Hematopoietic multipotent progenitor cell treated with erythropoietin and hydrocortisone succinate and interleukin-3 and kit ligand, for 4 days (in vitro differentiated cells): ENCODE measurements at places on chromosomes 16 and 17.

- DNase-seq: no peak
Observed at GRCh38 chr16:66263973-66264310, 102.5 kb upstream of the CDH5 start.

DNA sequence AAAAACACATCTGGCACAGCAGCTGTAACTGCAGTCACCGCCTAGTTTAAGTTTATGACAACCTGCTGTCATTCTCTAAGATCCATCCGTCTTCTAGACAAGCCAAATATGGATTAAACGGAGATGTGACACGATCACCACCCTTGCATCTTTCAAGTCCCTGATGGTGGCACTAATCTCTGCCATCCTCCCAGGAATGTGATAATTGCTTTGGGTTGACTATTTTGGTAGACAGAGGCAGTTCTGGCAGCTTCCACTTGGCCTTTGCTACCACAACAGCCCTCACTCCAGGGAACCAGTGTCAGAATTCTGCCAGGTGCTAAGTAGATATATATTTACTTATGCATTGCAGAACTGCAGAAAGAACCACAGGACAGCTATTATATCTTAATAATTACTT is 81.3 kb downstream of the ADCY9 start:
- no peak for DNase-seq

DNA sequence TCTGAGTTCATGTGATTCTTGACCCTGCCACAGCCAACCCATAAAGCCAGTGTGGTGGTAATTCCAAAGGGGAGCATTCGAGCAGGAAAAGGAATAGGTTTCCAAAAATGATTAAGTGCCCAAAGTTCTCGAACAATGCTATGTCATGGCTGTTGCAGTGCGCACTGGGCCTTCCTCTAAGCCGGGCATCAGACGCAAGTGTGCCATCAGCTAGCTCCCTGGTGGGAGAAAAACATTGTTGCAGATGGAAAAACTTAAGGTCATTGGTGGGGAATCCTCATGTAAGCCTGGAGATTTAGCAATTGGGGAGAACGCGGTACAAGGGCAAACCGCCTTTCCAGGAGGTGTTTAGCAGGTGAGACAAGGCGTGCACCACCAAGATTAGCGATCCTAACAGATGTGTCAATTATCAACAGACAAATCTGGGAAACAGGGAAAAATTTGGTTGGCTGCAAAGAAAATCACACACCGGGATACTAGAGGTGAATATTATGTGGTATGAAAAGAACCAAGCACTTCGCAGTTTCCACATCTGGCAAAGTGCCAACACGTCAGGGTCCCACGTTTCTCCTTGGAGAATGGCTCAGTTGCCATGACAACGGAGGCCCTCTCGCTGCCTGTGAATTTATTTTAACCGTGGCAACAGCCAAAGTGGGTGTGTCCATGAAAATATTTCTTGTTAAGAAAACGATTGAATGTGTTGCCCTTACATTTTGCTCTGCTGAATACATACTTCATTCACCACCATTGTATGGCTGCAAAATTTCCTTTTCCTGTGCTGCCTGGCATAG is 118.5 kb upstream of the CACNG5 start:
- DNase-seq: no peak

DNA sequence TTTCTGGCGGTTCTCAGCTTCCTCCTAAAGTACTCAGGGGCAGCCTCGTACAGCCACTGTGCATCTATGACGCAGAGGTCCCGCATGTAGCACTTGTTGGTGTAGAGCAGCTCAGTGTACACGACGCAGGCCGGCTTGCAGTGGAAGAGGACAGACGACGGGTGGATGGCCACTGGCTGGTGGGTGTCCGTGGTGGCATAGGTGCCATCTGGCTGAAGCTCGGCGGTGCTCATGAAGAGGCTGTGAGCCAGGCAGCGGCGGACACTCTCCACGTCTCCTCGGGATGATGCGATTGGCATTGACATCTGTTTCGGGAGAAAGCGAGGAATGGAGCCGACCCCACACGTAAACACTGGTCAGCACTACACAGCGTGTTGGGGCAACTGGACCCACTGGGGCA is 5.3 kb upstream of the C1QBP start:
- no peak for DNase-seq

DNA sequence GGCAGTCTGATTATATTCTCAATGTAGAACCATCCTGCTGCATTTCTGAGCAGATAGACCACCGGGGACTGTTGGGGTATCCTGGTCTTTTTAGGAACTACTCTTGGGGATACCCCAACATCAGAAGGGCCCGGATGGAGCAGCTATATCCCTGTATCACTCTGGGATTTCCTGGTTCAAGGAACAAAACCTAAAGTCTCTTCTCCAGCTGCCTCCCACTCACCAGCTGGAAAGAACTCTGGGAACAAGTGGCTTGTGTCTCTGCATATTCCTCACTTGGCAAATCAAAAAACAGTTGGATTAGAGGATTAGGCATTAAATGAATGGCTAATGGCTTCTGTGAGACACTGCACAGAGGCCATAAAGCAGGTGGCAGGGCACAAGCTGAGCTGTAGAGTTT is 62.3 kb upstream of the HS3ST2 start:
- no peak for DNase-seq

GRCh38 chr17:27446569-27447301 is 9.5 kb upstream of the KSR1 start:
- DNase-seq: peak; percentile 74

GRCh38 chr17:8968503-8968902 is 3.0 kb upstream of the PIK3R5 start:
- DNase-seq: no peak

DNA sequence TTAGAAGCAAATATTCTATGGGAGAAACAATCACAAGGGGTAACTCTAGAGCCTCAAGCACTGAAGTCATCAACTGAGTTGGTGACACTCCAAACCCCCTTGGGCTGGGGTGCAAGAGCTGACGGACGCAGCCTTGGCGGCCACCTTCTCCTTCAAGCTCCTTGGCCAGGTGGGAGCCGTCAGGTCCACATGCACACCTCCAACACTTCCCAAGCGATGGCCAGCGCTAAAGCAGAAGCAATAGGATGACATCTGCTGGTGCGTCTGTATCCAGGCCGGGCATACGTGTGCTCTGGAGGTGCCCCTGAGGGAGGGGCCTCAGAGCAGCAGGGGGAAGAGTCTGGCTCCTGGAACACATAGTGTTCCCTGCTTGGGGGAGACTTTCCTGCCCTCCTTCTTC is 12.2 kb upstream of the FOXJ1 start:
- DNase-seq: no peak

GRCh38 chr17:48030531-48030930 is 7.1 kb downstream of the COPZ2 start:
- no peak for DNase-seq

- DNase-seq: no peak
Observed at GRCh38 chr17:80060644-80061043, 24.2 kb downstream of the CCDC40 start.

- DNase-seq: no peak
Observed at GRCh38 chr16:69937465-69937951, 13.6 kb upstream of the CLEC18A start.

GRCh38 chr16:67773099-67773498 is 33.3 kb downstream of the RANBP10 start:
- DNase-seq: peak; percentile 57

- DNase-seq: no peak
Observed at GRCh38 chr17:59356543-59357218, 25.2 kb downstream of the YPEL2 start.

DNA sequence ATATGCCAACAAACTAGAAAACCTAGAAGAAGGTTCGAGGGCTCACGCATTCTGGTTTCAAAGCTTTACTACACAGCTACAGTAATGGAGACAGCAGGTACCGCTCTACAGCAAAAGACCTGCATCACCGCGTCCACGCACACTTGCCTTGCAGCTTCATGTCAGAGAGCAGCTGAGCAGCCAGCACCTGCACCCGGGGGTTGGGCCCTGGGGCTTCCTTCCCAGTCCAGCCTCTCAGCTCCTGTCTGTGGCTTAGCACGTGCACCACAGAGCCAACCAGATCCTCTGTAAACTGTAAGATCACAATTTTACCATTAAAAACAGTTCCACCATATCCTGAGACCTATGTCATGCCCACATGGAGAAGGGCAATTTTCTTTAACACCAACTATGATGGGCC is 15.3 kb downstream of the MEAK7 start:
- no peak for DNase-seq

- no peak for DNase-seq
Observed at GRCh38 chr16:72837846-72838585, 209.9 kb downstream of the ZFHX3 start.

- DNase-seq: no peak
Observed at GRCh38 chr17:18006495-18007239, 32.3 kb downstream of the ATPAF2 start.

DNA sequence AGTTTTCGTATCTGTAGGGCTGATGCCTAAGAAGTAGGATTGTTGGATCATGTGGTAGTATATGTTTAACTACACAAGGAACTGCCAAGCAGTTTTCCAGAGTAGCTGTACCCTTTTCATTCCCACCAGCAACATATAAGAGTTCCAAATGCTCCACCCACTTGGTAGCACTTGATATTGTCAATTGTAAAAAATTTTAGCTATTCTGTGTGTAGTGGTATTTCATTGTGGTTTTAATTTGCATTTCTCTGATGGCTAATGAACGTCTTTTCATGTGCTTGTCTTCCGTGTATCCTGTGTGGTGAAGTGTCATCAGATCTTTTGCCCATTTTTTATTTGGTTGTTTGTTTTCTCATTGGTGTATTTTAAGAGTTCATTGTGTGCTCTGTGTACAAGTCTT is 69.7 kb downstream of the TANC2 start:
- no peak for DNase-seq

GRCh38 chr17:30235386-30236296 is at the start of gene SLC6A4:
Gene SLC6A4 (minus strand): TSS chr17:30235697. CDS start chr17:30221958, 13,739 bp downstream.
- peak; percentile 69 for DNase-seq

GRCh38 chr16:71499775-71500364 is 10.7 kb upstream of the ZNF19 start:
- DNase-seq: peak; percentile 82

DNA sequence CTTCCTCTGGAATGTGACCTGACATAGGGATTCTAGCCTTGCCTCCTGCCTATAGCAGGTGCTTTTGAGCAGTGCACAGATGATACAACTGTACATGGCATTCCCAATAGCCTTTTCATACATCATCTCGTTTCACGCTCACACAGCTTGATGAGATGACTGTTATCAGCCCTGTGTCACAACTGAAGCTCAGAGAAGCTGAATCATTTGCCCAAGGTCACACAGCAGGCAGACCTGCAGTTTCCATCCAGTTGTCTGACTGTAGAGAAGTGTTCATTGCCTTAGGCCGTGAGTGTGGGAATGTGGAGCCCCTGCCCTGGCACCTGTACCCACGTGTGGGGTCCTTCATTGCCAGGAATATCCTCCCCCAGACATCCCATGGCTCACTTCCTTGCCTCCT is 20.1 kb downstream of the WFDC1 start:
- no peak for DNase-seq

DNA sequence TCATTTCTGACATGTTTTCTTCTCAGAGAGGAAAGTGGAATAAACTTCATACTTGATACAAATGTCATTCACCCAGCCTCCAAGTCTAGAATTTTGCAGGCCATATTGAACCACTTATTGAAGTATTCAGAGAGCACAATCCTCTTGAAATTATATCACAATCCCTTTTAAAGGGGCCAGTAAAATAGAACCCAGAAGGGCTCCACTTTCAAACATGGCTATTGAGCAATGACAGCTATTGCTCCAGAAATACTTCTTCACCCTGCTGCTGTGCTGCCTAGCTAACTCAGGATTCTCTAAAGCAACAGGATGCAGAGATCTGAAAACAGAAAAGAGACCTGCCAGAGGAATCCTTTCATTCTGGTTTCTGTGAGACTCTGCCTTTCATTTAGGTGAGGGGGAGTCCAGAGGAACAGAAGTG is 275.0 kb upstream of the CDH5 start:
- no peak for DNase-seq

- DNase-seq: no peak
Observed at GRCh38 chr17:49913226-49914095, 55.5 kb upstream of the DLX4 start.

GRCh38 chr17:77312786-77313599 is 172.2 kb downstream of the SEC14L1 start:
- DNase-seq: no peak

DNA sequence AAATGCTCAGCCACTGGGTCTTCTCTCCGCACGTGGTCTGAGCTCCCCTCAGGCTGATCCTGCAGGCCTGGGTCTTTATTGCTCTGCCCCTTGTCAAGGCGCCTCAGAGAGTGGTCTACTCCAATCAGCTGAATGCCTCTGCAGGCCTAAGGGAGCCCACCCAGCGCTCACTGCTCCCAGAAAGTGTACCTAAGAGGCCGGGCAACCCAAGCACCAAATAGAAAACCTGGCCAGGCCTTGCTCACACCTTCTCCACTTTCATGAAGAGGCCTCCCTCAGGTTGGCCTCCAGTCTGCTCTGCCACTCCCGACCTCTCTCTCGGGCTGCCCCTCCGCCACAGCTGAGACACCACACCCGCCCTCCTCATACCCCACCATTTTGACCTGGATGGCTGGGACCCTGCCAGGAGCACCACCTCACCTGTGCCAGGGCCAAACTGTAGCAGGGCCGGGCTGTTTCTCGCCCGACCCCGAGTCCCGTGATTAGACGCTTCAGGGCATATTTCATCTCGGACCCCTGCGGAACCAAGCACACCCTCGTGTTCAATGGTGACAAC is 665 bp downstream of the MYBBP1A start:
- DNase-seq: no peak

- DNase-seq: no peak
Observed at GRCh38 chr17:49976163-49976827, 7.3 kb downstream of the DLX4 start.

GRCh38 chr16:56401482-56401881 is 23.9 kb downstream of the AMFR start:
- peak; percentile 41 for DNase-seq
